Stimulated activated naive B cell treated with anti-CD40 and anti-IgM and Interleukin-4, amounts not matched to agents 10 μg/mL and 1 μg/mL and 100 μg/mL, for 72 hours (primary cell): ENCODE measurements at places on chromosomes 12 and 14.

- H3K4me1 ChIP-seq, result peaks cover 2% of the 10 kb centered on the region
- no peak overlapping the region for H3K27ac ChIP-seq
- peaks cover 3% of the 10 kb centered on the region for H3K27me3 ChIP-seq
- H3K36me3 ChIP-seq, result no peaks in the 10 kb centered on the region
- no peak overlapping the region for H3K4me3 ChIP-seq
These were observed 6.5 kb upstream of the CPNE6 start for GRCh38 chr14:24064856-24065255.

DNA sequence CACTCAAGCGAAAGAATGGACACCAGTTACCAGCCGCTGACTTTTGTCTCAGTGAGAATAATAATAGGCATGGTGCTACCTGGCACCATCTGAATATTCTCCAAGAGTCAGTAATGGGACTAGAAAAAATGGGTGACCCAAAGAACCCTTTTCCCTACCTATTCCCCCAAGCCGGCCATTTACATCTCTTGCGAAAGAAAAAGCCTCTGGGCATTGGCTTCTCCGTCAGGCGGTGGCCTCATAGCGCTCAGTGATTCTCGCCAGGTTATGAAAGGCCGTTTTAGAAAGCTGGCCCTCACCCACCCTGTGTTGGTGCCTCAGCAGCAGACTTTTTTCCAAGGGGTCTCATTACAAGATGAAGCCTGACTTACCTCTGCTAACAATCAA, 523 bp upstream of the SLC6A15 start:
- H3K36me3 ChIP-seq, result peaks cover 2% of the 10 kb centered on the region
- no peak for DNase-seq
- H3K4me3 ChIP-seq, result no peak overlapping the region
- H3K27me3 ChIP-seq, result peaks cover 44% of the 10 kb centered on the region
- H3K27ac ChIP-seq, result no peak overlapping the region

- no peak for DNase-seq
These were observed 268.9 kb downstream of the SUDS3 start for GRCh38 chr12:118645219-118645618.

DNA sequence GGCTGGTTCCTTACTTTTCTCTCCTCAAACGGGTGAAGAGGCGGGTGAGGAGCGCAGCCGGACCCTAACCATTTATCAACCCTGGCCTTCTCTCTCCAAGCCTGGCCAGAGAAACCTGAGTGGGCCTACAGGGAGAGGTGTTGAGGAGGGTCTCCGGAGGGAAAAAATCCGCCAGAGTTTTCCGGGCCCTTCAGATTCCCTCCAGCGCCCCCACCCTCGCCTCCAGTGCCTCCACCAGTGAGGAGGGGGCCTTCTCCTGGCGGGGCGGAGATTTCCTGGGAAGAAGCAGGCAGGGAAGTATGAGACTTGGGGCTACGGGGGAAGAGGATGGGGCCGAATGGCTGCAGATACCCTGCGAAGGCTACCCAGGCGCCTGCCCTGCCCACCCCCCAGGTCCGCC, 1.4 kb upstream of the HOXC5 start:
- no peaks in the 10 kb centered on the region for H3K36me3 ChIP-seq
- H3K27ac ChIP-seq, result no peak overlapping the region
- peaks cover 92% of the 10 kb centered on the region for H3K27me3 ChIP-seq
- DNase-seq, result no peak
- peaks cover 33% of the 10 kb centered on the region for H3K4me1 ChIP-seq

DNA sequence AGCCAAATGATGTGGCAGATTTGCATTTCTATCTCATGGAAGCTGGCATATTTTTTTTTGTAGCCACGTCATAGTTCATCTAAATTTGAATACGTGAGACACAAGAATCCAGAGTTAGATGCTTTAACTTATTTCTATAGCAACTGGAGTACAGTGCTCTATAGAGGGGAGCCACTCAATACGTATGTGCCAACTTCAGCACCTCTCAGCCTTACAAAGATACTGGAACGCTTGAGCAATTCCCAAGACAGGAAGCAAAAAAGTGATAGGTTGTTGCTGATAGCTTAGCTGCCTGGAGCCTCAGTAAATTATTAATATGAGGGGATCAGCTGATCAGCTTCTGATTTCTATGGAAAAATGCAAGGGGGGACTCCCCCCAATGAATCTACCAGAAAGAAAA, 24.1 kb upstream of the PELI2 start:
- no peaks in the 10 kb centered on the region for H3K4me1 ChIP-seq
- no peak overlapping the region for H3K4me3 ChIP-seq
- H3K36me3 ChIP-seq, result no peaks in the 10 kb centered on the region
- H3K27ac ChIP-seq, result no peak overlapping the region
- H3K27me3 ChIP-seq, result peaks cover 24% of the 10 kb centered on the region
- DNase-seq, result no peak

DNA sequence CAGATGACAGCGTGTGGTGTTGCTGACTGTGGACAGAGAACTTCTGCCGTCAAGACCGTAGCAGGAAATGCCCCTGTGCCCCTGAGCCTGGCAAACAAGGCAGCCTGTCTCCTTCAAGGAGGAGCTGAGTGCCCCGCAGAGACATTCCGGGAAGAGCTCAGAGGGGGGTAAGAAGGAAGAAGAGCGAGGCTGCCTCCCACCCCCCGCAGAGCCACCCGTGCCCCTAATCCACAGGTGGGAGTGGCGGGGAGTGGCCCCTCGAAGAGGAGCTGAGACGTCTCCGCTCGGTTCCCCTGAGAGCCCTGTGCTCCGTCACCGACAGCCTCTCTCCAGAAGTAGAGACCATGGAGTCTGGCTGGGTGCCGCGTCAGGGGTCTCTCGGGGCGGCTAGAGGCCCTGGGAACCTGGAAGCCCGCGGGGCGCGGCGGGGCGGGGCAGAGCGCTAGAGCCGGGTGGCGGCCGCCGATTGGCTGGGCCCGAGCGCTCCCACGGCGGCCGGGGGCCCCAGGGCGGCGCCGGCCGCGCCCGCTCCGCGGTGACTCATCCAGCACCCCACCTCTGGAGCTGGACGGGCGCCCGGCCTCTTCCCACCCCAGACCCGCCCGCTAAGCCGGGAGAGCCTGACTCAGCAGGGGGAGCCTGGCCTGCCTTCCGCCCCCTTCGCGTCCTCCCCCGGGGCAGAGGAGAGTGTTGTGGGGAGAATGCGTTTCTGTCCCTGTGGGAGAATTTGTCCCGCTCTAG, 25.2 kb upstream of the KRT78 start:
- H3K36me3 ChIP-seq, result no peaks in the 10 kb centered on the region
- H3K4me3 ChIP-seq, result peak overlapping the region; percentile 84
- no peak for DNase-seq
- peaks cover 34% of the 10 kb centered on the region for H3K4me1 ChIP-seq
- no peak overlapping the region for H3K27ac ChIP-seq

- DNase-seq, result no peak
- H3K36me3 ChIP-seq, result peaks cover 19% of the 10 kb centered on the region
- peak overlapping the region; percentile 63 for H3K27ac ChIP-seq
- peaks cover 82% of the 10 kb centered on the region for H3K4me1 ChIP-seq
These were observed 4.8 kb upstream of the HVCN1 start for GRCh38 chr12:110693731-110694130.

- H3K36me3 ChIP-seq, result no peaks in the 10 kb centered on the region
- H3K27me3 ChIP-seq, result peaks cover 11% of the 10 kb centered on the region
- DNase-seq, result no peak
- no peaks in the 10 kb centered on the region for H3K4me1 ChIP-seq
- no peak overlapping the region for H3K27ac ChIP-seq
- no peak overlapping the region for H3K4me3 ChIP-seq
These were observed 9.6 kb downstream of the PTPRB start for GRCh38 chr12:70627677-70628076.

DNA sequence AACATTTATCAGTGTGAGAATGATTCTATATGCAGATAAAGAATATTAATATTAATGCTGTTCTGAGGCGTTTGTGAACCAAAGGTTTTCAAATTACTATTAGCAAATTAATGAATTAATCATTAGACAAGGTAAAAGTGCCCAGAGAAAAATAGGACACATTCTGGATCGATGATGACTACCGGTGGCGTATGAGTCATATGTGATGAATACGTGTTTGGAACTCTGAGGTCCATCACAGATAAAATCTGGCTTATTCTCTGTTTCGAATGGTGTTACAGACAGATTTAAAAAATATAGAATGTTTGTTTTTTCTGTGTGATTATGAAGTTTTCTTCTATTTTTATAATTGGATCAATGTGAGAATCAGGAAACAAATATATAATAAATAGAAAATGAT, 79.2 kb upstream of the RTL1 start:
- no peaks in the 10 kb centered on the region for H3K36me3 ChIP-seq
- H3K27me3 ChIP-seq, result no peaks in the 10 kb centered on the region
- no peak for DNase-seq
- H3K27ac ChIP-seq, result no peak overlapping the region

GRCh38 chr14:60845523-60845922, 111.0 kb downstream of the MNAT1 start:
- H3K27ac ChIP-seq, result no peak overlapping the region
- no peaks in the 10 kb centered on the region for H3K27me3 ChIP-seq
- no peak for DNase-seq

DNA sequence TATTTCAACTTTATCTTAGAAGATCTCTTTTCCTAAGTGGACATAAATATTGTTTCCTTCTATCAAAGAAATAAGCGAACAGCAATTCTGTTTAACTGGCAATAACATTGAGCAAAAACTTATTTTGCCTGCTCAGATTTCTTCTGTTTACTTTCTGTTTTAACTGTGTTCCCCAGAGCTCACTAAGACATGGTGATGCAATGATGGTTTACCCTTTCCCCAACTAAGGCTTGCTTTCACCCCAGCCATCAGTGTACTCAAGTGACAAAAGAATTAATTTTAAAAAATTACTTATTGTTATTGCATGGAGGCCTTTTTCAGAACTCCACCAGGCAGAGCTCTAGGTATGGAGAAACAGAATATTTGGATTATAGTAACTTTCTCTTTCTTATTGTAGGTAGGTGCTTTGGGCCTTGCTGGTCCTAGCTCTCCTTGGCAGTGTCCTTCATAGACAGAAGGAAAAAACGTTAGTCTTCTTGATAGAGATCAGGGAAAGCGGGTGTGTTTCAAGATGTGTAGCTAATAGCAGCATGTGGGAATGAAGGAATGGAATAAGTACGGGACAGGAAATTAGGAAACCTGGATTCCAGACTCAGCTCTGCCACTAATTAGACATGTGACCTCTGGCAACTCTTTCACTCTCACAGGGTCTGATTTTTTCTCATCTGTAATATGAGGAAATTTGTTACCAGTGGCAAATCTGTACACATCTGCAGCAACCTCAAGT, 14.6 kb upstream of the DDHD1 start:
- H3K4me1 ChIP-seq, result no peaks in the 10 kb centered on the region
- DNase-seq, result no peak
- H3K27ac ChIP-seq, result no peak overlapping the region
- H3K4me3 ChIP-seq, result no peak overlapping the region

GRCh38 chr12:21561158-21561557, 35.1 kb downstream of the SPX start:
- H3K4me1 ChIP-seq, result no peaks in the 10 kb centered on the region
- no peaks in the 10 kb centered on the region for H3K36me3 ChIP-seq
- no peak for DNase-seq
- no peak overlapping the region for H3K27ac ChIP-seq

DNA sequence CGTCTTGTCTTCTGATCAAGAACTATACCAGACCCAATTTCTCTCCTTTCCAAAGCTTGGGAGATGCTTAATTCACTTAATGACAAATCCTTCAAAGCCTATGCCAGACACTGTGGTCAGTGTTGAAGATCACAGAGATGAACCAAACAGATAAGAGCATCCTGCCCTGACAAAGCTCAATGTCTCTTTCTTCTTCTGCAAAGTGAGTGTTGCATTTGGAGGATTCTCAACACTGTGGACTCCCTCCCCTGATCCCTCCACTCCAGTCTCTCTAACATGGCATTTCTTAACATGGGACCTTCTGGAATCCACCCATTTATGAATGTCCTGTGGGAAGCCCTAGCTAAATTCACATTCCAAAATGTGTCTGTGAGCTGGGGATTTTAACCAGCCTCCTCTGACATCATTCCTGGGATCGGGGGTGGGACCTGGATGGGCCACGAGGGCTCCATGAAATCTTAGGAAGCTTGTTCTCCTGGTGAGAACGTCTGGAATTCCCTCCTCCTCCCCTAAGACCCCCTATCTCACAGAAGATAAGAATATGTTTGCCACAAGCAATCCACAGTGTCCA, 20.3 kb downstream of the SYNE3 start:
- peak overlapping the region; percentile 34 for H3K4me3 ChIP-seq
- no peaks in the 10 kb centered on the region for H3K27me3 ChIP-seq
- H3K4me1 ChIP-seq, result peaks cover 78% of the 10 kb centered on the region
- H3K36me3 ChIP-seq, result peaks cover 49% of the 10 kb centered on the region

DNA sequence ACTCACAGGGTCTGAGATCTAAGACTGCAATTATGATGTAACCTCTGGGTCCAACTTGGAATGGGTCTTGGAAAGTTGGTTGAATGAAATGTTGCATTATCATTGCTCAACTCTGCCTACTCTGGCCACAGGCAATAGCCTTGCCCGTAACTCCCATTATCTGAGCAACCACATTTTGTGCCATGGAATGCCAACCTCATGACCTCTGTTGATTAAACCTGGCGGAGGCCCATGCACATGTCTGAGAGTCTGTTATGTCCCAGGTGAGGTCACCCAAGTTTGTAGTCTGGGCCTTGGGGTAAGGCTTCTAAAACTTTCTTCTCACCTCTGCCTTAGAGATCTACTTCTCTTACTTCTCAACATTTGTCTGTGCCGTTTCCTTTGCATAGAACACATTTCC, 140.9 kb downstream of the TBX5 start:
- H3K27ac ChIP-seq, result no peak overlapping the region
- H3K36me3 ChIP-seq, result no peaks in the 10 kb centered on the region
- no peak overlapping the region for H3K4me3 ChIP-seq
- no peaks in the 10 kb centered on the region for H3K4me1 ChIP-seq

DNA sequence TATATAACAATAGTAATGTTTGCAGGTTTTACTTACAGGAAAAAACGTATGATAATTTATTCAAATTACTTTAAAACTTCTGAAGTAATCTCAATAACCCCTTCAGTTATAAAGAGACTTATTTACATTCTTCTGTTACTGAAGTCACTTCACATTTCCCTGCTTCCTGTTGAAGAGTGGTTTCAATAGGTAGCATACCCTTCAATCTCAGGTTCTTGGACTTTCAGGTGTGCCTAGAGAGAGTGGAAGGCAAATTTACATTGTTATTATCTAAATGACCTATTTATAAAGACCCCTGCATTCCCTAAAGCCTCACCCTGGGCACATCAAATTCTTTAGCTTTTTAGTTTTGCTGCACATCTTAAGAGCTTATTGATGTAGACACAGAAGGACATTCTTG, 137.6 kb upstream of the AEBP2 start:
- peaks cover 4% of the 10 kb centered on the region for H3K4me1 ChIP-seq
- H3K36me3 ChIP-seq, result no peaks in the 10 kb centered on the region
- no peaks in the 10 kb centered on the region for H3K27me3 ChIP-seq
- DNase-seq, result no peak
- H3K4me3 ChIP-seq, result peak overlapping the region; percentile 14

DNA sequence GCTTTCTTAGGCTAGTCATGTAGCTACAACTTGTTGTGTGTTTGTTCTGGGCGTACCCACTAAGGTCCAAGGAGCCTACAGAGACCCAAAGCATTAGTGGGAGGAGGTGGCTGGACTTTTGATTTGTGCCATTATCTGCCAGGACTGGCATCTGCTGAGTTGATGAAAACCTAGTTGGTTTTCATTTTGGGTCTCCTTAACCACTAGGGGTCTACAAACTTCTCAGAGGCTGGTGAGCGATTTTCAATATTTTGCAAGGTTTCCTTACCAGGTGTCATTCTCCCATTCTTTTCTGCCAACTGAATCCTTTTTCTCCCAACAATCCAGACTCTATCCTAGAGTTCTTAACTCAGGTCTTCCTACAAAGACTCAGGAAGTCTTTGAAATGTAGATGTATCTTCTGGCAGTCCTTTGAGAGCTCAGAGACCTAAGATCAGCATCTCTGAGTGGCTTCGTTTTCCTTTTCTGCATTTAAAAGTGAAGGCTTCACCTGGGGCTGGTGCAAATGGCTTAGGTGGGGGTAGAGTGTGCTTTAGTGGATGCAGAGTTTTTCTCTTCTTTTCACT, 150.0 kb upstream of the RMST start:
- no peak overlapping the region for H3K4me3 ChIP-seq
- no peaks in the 10 kb centered on the region for H3K4me1 ChIP-seq
- DNase-seq, result no peak
- no peaks in the 10 kb centered on the region for H3K36me3 ChIP-seq
- no peak overlapping the region for H3K27ac ChIP-seq
